ENCODE measurements at places on chromosomes 1 and 21. TPM values are rescaled to one million over a fixed set of nuclear protein-coding genes. Genes with fewer than 3 reads are reported as not detected.

The MYOG gene
- total RNA-seq: not detected

DNA sequence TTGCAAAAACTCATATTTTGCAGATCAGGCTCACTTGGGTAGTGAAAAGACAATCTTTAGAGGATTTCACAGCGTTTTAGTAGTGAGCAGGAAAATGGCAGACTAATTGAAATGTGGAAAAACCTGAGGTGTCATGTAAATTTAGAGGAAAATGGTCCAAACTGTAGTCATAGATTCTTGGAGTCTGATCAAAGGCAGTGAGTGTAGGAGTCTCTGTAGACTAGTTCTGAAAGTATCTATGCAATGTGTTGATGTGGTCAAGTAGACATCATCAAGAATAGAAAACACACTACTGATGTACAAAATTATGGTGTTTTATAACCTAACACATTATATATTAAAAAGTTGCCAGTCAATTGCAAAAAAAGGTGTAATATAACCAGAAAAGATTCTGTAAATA is 143.2 kb upstream of the C1orf105 start:
- no peak for DNase-seq

DNA sequence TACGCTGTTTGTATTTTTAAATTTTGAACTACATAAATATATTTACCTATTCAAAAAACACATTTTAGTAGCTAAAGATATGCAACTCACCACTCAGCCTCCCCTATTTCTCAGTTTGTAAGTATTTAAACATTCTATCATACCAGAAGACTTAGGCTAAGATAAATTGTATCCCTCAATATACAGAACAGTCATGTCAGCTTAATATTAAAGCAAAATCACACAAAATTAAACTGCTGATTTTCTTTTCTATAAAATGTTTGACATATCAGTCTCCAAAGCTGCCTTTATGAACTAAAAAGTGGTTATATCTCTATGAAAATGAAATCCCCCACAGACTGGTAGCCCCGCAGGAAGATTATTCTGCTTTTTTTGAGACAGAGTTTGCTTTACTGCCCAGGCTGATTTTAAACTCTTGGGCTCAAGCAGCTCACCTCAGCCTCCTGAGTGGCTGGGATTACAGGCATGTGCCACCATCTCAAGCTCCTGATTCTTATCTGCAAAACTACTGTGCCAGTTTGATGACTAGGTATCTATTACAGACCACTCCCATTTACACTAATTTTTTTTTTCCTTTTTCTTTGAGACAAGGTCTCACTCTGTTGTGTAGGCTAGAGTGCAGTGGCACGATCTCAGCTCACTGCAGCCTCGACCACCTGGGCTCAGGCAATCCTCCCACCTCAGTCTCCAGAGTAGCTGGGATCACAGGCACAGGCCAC is 37.6 kb downstream of the NRDC start:
- DNase-seq: no peak

The FOXD3 gene
- total RNA-seq: 1.3 TPM

GRCh38 chr1:109254621-109255096 is 5.3 kb downstream of the CELSR2 start:
- no peak for DNase-seq

The SIM2 gene
- total RNA-seq: 0.14 TPM

The TAL1 gene
- total RNA-seq: 6.0 TPM

DNA sequence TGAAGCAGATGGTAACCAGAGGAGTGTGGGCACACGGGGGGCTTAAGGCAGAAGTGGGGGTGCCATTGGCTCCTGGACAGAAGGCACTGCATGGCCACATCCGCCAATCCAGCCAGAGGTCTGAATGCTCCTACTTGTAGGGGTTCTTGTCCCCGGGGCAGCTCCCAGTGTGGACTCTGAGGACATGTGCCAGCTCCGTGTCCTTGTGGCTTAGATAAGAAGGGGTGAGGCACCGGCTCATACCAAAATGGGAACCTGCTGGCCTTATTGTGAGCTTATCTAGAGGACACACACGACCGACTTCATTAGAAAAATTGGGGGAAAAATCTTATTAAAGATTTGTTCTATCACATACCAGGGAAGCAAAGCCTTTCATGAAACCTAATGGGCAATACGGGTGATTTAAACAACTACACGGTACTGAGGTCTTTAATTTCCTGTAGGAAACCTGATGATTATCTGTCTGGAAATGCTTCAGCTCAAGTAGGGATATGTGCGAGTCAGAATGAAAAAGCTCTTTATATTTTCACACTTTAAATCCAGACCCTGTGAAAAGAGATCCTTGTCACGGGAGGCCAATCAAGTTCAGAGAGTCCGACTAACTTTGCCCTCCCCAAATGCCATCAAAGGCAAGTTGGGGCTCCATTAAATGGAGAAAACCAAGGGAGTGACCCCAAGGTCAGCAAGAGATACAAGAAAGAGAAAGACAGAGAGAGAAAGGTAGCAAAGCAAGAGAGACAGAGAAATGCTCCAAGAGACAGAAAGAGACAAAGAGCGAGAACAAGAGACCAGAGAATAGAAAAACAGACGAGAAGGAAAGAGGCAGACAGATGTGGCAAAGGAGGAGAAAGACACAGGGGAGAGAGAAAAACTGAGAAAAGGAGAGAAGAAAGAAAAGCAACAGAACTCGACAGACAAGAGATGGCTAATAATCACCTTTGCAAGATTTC is 14.1 kb upstream of the KCNN3 start:
- no peak for DNase-seq

DNA sequence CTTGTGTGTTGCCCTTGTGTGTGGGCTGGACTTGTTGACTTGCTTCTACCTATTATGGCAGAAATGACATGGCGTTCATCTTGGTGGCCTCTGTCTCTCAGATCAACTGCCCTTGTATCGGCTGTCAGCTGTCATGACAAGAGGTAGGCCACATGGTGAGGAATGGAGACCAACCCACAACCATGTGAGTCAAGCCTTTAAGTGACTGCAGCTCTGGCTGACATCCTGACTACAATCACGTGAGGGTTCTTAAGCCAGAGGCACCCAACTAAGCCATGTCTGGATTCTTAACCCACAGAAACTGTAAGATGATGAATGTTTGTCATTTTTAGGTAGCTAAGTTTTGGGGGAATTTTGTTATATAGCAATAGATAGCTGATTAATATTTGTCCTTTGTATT is 82.1 kb downstream of the KCND3 start:
- no peak for DNase-seq

- no peak for DNase-seq
These were observed 114.1 kb downstream of the PRDM2 start for GRCh38 chr1:13814131-13814530.

The TNFSF18 gene
- total RNA-seq: 0.09 TPM

GRCh38 chr1:160189649-160190625 is at the start of gene CASQ1:
Gene CASQ1 (plus strand): TSS chr1:160190575. CDS start chr1:160190752, 177 bp downstream.
- DNase-seq: no peak
